ENCODE measurements at places on chromosomes 7 and 10.

DNA sequence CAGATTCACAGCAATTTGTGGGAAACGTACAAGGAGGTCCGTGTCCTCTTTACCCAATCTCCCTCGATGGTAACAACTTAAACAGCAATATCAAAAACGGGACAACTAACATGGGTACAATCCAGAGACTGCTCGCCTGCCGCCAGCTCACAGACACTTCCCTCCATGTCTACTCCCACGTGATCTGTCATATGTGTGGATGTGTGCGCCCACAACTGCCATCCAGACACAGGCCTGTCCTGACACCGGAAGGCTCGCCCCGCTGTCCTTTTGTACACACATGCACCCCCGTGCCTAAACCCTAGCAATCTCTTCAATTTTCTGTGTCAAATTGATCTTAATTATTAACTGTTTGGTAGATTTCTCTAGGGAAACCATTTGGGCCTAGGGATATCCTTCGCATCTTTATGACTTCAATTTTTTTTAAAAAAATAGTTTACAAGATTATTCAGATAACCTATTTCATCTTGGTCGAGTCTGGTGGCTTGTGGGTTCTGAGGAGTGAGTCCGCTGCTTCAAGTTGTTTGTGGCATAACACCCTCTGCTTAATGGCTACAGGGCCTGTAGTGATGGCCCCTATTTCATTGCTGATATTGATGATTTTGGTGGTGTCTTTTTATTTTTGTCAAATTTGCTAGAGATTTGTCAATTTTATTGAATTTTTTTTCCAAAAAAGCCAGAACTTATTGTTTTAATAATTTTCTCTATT, 260.6 kb downstream of the MAD1L1 start:
- DNase-seq = no peak

- DNase-seq = peak; percentile 71
Measured at GRCh38 chr10:127853868-127854768, 38.6 kb downstream of the CLRN3 start.

DNA sequence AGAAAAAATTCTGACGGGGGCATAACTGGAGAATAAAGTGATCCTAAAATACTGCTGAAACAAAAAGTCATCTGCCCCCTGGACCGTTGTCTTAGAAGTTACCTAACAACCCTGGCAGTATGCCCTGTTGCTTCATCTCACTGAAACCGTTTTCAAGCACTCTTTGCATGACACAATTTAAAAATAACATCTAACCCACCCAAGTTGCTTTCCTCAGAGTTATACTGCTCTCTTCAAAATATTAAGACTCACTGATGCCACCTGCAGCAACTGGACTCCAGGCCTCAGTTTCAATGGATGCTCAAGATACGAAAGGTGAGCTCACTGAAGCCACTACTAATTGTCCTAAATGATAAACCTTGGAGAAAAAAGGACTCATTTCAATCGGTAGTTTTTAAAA, 57.4 kb downstream of the CDK6 start:
- DNase-seq = peak; percentile 46

GRCh38 chr7:28606421-28606820, 194.1 kb downstream of the CREB5 start:
- DNase-seq = no peak

DNA sequence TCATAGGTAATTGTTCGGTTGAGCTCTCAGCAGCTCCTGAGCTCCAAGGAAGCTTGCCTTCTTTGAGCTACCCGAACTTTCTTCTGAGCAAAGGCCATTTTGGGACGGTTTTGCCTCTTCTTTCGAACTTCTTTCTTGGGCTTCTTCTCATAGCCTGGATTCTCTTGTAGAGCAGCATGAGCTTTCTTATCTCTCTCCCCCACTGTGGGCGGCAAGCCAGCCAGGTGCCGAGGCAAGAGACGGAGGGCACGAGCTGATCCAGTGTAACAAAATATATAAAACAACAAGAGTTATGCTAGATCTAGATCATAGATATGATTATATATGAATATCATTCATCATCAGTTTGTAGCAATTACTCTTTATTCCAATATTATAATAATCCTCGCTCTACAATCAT, 16.5 kb upstream of the KNDC1 start:
- no peak for DNase-seq

DNA sequence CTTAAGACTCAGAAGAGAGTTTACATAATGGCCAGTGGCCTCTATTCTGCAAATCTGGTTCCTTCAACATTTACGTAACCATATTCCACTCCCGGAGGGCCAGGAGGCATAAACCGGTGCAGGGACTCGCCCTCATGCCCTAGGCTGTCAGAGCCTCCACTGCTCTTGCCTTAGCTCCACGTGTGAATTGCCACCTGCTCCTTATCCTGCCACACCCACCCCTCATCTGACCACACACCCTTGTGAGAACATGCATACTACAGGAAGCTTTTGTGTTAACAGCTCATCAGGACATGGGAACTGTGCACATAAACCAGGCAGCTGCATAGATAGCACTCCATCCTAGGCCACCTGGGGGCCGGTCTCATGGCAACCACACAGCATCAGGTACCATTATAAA, 146.7 kb upstream of the PFKP start:
- DNase-seq = no peak

DNA sequence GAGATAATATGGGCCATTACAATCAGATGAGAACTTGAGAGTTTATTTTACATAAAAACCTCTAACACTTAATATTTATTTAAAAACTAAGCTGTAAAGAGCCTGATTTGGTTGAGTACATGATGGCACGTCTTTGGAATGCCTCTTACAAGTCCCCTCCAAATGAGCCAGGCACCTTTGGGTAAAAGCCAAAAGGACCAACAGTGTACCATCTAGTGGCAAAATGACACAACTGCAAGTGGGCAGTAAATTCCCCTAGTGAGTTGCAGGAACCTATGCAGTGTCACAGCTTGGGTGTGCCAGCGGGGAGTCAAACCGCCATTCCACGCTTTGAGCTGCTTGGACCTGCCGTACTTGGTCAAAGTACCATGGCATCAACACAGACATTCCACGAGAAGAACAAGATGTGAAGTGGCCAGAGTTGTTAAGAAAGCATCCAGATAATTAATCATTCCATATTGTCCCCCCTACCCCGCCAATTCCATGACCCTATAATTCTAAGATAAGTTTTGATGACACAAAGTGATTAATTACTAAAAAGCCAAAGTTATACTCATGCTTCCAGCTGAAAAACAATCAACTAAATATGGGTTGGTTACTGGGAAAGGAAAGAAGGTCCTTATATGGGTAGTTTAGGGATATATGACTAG, 115.2 kb downstream of the SORBS1 start:
- peak; percentile 81 for DNase-seq

DNA sequence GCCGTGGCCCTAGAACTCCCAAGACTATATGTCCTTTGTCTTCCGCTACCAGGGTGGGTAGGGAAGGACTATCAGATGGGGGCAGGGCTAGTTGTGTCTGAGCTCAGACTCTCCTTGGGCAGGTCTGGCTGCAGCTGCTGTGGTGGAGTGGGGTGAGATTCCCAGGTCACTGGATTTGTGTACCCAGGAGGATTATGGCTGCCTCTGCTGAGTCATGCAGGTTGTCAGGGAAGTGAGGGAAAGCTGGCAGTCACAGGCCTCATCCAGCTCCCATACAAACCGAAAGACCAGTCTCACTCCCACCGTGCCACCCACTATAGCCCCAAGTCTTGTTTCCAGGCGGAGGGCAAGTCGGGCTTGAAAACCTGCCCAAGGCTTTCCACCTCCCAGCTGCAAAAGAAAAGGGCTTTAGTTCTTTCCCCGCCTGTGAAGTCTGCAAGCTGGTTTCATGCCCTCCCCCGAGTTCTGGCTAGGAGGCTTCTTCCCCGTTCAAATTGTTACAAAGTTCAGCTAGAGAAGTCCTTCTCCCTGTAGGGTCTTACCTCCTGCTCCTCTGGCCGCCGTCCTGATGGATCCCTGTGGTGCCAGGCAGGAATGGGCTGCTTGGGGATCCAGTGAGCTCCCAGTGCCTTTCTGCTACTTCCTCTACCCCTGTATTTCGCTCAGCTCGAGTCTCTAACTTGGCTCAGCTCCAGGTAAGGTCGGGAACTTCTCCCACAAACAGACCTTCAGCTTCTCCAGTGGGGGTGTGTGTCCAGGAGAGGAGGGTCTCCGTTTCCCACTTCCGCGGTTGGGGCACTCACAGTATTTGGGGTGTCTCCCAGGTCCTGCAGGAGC, 106.8 kb upstream of the FGL2 start:
- no peak for DNase-seq

GRCh38 chr7:959271-959670, 4.8 kb upstream of the ADAP1 start:
- no peak for DNase-seq

GRCh38 chr7:52161483-52161882, 844.9 kb upstream of the COBL start:
- DNase-seq = no peak

DNA sequence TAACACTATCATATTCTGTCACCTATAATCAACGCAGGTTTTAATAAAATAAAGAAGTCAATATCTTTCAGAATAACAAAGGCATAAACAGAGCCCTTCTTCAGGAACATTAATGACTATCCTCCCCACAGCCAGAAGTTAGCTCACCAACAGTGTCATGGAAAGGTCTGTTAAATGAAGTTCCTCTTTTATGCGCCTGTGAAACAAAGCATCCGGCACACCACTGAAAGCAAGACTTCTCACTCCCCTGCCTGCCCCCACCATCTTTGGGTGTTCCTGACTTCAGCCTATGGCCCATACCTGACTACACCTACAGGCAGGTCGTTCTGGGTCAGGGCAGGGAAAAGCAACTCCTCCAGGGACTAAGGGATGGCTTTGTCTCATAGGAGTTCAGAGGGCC, 205.4 kb downstream of the FANK1 start:
- peak; percentile 14 for DNase-seq

DNA sequence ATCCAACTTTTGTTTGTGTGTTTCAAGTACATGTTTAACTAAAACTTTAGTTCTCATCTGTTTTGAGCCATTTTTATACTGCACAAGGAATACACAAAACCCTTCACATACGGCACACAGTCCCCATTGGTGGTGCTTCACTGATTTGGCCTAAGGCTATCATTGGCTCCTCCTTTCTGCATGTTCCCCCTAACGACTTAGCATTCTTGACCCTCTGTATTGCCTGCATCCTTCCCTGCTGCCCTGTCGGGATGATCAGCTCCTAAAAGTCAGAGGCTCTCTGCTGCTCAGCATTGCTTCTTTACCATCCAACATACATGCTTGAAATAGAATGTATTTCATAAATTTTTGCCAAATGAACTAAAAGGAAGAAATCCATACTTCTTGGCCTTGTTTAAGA, 111.4 kb upstream of the ABCB5 start:
- DNase-seq = no peak

DNA sequence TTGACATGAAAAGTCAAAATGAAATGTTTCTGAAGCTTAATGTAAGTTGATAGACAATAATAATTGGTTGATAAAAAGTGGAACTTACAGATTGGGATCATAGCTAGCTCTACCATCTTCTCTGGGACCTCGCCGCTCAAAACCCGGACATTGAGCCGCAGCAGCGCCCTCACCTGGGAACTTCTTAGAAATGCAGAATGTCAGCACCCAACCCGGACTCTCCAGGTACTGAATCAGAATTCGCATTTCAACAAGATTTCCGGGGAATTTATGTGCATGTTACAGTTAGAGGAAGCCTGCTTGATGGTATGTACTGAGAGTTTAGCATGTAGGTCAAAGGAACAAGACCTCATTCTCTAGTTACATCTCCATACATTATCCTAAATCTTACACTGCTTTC, 36.7 kb upstream of the ABLIM1 start:
- DNase-seq = peak; percentile 45

GRCh38 chr10:80158598-80159127, 26.1 kb downstream of the PLAC9 start:
- DNase-seq = no peak

- no peak for DNase-seq
Measured at GRCh38 chr10:93758508-93758885, 761 bp downstream of the LGI1 start.

GRCh38 chr7:114660753-114661152, 246.1 kb downstream of the FOXP2 start:
- DNase-seq = no peak

DNA sequence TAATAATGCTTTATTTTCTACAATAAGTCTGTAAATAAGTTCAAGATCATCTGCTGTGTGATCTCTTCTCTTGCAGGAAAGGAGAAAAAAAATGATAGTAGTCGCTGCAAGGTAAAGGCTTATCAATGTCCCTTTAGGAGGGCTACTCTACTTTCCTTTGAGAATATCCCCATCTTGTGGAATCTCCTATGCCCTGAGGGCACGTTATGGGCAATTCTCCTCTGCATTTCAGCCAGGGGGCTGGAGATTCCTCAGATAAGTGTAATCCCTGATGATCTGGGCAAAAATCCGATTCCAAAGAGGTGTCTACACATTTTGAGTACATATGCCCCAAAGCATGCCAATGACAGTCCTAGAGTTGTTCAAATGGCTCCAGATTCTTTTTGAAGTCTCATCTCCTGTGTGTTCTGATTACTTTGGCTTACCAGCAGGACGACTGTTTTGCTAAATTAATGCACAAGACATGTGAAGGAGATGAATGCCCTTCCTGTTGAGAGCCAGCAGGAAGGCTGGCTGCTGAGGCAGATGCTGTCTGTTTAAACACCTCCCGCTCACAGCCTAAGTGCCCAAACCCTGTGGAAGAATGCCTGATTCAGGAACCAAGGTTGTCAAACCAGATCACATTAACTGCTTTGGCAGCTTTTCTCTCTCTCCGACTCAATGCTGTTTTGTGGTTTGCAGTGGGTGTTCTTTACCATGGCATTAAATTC, 171.2 kb upstream of the COL1A2 start:
- peak; percentile 22 for DNase-seq

DNA sequence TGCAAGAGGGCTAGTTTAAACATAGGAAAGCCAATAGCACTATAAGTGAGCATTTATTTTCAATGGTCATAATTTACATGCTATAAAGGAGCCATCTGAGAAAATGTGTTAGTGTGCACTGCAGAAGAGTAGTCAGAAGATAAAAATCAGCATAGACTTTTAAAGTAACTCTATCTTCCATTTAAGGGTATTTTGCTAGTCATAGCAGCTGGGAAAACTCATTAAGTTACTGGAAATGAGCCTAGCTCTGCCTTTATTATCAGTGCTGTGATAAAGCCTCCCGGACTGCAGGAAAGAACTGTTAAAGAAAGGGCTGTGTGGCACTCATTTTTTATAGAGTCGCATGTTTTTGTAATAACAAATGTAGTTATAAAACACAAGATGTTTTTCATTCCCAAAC, 825.8 kb upstream of the POM121L12 start:
- no peak for DNase-seq
